ENCODE measurements at places on chromosomes 11 and 22.

GRCh38 chr11:106391771-106392420 lies 314.4 kb downstream of the AASDHPPT start:
- no peak for DNase-seq

GRCh38 chr22:40665312-40665711 lies 14.0 kb upstream of the MCHR1 start:
- no peak for DNase-seq

- DNase-seq = no peak
Observed at GRCh38 chr11:11243209-11243589, 109.9 kb downstream of the CSNK2A3 start.

GRCh38 chr22:49760280-49760629 lies 67.4 kb downstream of the BRD1 start:
- no peak for DNase-seq

GRCh38 chr11:57100638-57101331 lies 81.0 kb upstream of the LRRC55 start:
- no peak for DNase-seq

DNA sequence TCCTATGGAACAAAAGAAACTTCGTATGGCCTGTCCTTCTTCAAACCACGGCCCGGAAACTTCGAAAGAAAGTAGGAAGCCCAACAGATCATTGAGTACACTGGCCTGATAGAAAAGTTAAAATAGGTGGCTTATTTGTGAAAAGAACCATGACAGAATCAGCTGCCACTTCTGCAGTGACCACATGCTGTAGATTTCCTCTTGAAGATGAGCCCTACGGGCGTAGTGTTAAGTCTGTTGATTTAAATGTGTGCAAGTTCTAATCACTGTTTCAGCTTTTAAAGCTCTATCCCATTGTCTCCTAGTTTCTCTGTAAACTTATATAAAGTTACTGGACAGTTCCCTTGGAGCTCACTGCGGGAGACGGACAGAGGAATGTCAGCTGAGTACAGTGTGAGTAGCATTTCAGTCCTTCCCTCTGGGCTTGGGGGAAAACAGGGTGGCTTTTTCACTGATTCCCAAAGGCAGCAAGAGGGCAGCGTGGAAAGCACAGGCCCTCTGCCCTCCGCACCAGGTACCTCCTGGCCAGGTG lies 17.8 kb downstream of the SAMM50 start:
- no peak for DNase-seq

GRCh38 chr11:12163181-12163941 lies 53.0 kb downstream of the MICAL2 start:
- DNase-seq = no peak

DNA sequence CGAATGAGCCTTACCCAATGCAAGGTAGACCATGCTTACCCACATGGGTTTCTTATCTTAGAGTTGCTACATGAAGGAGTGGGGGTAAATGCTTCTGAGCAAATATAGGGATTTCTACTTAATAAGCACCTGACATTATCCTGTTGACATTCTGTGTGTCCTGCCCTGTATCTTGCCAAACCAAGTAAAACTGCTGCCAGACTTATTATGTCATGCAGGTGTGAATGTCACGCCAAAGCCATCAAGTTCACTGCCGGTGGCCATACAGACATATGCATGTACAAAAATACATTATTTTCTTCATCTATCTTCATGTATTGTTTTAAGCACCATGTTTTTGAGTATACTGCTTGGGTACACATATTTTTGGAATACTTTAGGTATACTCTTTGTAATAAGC lies 70.2 kb downstream of the NOX4 start:
- no peak for DNase-seq

GRCh38 chr11:115677190-115677589 lies 173.0 kb upstream of the CADM1 start:
- DNase-seq = no peak

GRCh38 chr22:46890819-46891218 lies 128.4 kb downstream of the TBC1D22A start:
- no peak for DNase-seq

DNA sequence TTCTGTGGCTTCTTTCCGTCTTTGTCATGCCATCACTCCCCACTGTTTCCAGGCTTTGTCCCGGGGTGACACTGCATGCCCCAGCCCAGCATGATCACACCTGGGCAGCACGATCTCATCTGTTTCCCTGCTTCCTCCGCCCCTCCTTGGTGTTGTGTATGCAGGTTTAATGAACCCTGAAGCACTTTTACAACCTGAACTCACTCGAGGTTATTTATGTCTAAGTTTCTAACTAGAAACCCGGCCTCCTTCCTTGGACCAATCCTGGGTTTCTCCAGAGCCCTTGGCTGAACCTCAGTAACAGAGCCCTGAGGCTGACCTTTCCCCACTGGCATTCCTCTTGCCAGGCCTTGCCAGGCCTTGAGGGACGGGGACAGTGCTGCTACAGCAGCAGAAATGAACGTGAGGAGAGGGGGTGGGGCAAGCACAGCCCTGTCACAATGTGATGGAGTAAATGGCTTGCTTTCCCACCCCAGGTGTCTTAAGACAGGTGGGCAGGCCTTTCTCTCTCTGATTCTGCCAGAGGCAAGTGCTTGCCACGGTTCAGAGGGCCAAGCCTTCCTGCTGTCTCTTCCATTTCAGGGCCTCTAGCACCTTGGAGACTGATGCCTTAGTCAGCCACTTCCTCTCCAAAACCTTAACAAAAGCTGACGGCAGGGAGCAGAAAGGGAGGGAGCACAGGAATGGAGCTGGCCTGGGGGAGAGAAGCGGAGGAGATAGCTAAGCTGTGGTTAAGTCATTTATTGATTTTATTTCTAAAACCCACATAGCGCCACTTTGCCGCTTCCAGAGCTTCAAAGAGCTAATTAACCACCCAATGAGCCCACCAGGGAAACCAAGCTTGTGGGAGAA lies 3.1 kb upstream of the PYGM start:
- DNase-seq = peak; percentile 44

DNA sequence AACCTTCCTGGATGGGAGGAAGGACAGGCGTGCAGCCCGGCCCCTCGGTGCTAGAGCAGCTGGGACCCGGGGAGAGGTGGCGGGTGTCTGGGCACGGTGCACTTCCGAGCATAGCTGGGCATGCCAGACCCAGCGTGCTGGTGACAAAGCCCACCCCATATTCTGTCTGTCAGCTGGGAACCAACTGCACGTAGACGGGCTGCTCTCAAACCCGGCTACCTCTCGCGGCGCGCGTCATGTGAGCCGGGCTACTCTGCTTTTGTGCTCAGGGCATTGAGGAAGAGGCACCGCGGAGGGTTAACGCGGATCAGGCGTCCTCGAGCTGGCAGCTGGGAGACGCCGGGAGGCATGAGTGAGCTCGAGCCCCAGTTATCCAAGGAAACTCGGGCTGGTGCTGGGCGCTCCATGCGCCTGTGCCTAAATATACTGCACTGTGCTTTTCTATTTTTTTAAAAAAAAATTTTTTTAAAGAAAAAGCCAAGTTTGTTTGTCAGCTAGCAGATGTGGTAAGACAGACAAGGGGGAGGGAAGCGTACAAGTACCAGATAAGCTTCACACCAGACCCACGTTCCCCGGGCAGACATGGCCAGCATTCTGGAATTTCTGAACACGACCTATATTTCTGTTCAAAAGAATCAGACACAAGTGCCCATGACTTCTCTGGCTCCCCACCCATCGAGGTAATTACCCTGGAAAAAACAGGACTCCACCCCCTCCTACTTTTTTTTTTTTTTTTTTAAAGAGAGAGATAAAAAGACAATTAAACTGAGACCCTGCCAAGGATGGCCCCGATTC lies 425.6 kb downstream of the SHANK2 start:
- DNase-seq = no peak

GRCh38 chr11:10451426-10452116 lies 3.5 kb upstream of the AMPD3 start:
- DNase-seq = peak; percentile 76

DNA sequence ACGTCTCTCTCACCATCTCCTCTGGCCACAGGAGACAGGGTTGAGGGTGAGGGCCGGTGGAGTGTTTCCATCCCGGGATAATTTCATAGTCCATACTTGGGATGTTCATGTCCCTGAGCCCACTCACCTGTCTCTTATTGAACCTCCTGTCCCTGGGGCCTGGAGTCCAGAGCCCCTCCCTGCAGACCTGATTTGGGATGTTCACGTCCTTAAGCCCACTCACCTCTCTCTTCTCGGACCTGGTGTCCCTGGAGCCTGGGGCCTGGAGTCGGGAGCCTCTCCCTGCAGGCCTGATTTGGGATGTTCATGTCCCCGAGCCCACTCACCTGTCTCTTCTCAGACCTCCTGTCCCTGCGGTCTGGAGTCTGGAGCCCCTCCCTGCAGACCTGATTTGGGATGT lies 868.2 kb downstream of the BRD1 start:
- DNase-seq = no peak

GRCh38 chr11:74412733-74413359 lies 14.6 kb upstream of the PGM2L1 start:
- DNase-seq = no peak

GRCh38 chr11:35454362-35454761 lies 35.0 kb upstream of the SLC1A2 start:
- no peak for DNase-seq

Measured in naive B cell (primary cell).